Spinal cord (tissue), 10 donors: ENCODE measurements at places on chromosomes 11 and 22.

GRCh38 chr22:42902875-42903510 is 45.9 kb upstream of the ARFGAP3 start:
- DNase-seq, result no peak

DNA sequence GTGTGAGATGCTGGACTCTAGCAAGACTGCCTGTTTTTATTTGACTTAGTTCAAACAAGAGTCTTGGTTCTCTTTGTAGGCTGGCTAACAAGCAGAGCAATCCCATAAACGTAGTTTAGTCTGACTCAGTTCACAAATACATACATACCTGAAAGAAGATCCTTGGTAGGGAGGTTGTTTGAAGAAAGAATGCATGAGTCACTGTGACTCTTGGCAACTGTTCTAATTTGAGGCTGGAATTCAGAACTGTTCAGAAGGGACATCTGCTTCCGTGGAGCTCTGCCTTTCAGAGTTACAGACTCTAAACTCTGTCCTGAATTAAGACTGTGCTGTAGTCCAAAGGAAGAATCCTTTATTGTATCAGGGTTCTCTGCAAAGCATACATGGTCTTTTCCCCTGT is 32.2 kb downstream of the C2CD3 start:
- peak; percentile 20 for DNase-seq

DNA sequence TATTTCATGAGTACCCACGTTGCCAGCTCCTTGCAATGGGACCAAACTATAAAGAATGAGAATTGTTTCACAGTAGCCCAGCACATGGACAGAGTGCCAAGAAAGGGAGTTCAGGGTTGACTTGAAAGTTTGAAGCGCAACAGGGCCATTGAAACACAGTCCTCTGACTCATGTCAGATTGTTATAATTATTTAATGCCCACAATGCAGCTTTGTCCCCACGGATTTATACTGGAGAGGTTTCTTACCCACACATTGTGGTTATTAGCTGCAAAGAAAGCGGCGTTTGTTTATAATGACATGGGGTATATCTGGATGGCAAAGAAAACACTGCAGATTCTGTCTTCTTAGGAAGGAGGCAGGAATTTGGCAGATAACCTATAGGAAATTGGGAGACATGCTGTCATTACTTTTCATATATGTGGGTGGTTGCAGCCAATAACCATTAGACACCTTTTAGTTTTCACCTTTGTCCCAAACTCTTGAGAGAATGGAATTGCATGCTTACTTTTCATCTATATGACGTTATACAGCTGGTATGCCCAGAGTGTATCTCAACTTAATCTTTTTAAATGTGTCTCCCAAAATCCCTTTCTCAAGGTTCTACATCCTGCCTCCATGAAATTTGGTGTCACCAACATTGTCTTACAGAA is 143.6 kb downstream of the TEAD1 start:
- DNase-seq, result no peak

- DNase-seq, result no peak
Measured at GRCh38 chr22:49664891-49665290, 162.8 kb downstream of the BRD1 start.

DNA sequence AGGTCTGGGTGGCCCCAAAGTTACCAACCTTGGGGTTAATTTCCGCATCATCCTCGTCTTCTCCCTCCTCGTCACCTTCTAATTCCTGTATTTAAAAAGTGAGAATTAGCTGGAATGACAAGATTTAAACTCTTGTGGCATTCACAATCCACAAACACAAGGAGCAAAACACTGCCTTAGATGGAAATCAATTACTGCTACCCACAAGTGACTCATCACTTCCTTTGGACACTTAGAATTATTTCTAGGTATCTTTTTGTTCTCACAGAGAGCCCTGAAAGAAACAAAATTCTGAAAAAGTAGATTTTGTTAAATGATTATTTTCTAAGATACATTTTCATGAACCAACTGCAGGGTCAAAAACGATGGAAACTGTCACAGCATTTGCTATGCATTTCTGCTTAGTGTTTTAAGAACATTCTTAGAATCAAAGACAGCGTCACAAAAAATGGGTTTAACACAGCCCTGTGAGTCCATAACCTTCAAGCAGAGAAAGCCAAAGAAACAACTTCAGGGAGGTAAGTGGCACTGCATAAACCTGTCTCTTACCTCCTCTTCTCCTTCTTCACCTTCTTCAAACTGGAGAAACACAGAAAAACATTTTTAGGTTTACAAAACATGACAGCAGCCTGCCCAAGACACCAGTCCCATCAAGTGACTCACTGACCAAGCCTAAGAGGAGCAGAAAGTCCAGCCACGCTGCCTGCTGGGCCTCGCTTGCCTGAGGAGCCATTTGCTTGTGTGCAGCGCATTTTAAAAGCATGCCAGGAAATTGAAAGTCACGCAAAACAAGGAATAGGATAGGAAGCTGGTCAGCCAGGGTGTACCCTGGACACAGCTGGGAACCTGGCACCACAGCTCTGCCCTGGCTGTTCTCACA is 22.3 kb upstream of the PHLDA2 start:
- DNase-seq, result no peak

DNA sequence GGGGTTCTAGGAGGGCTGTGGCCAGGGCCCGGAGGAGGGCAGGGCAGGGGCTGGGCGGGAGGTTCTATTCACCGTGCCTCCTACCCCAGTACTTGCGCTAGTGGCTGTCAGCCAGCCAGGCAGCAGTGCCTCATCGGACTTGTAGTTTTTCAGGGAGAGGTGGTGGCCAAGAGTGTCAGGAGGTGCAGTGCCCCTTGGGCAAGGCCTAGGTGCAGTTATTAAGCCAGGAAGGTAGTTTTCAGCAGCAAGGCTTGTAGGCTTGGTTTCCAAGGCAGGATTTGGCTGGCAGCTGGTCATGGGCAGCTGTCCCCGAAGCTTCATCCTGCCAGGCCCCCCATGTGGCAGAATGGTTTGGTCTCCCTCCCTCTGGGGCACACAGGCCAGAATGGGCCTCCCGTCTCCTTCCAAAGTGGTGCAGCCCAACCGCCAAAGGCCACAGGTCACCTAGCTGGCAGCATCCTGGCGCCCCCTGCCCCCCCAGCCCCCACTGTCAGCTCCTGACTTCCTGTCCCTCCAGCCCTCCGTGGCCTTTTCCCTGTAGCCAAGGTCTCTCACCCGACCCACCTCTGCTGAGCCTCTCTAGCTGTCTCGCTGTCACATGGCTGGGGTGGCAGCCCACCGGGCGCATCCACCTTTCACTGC is 8.5 kb downstream of the CCDC88B start:
- DNase-seq, result no peak

DNA sequence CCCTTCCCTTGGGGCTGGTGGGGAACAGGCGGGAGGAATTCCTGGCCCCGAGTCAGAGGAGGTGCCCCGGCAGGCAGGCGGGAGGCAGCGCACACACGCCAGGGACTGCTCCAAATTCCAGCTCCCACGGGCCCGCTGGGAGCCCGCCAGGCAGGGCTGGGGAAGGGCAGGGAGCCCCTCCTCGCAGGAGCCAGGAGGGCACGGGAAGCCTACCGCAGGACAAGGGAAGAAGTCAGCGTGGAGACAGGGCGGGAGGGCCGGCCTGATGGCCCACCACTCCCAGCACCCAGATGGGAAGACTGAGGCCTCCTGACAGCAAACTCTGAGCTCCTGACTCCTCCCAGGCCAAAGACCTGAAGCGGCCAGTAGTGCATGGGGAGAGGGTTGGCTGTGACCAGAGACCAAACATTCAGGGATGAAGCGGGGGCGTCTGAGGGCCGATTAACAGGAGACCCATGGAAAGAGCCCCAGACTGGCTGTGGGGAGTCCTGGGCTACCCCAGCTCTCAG is 22.4 kb downstream of the RPL3 start:
- DNase-seq, result no peak

DNA sequence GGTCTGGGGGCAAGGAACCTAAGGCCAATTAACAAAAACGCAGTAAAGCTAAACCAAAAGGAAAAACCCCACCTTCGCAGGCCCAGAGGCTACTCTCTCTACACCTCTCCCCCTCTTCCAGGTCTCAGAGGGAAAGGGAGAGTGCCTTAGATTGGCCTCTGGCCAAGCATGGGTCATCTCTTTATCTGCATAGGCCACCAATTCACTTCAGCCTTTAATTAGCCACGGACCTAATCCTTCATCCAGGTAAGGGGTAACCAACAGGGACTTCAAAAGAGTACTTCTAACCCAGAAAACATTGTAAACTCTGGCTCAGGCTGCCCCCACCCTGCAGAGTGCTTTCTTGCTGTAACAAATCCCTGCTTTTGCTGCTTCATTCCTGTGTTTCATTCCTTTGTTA is 9.4 kb downstream of the VSTM5 start:
- DNase-seq, result no peak

DNA sequence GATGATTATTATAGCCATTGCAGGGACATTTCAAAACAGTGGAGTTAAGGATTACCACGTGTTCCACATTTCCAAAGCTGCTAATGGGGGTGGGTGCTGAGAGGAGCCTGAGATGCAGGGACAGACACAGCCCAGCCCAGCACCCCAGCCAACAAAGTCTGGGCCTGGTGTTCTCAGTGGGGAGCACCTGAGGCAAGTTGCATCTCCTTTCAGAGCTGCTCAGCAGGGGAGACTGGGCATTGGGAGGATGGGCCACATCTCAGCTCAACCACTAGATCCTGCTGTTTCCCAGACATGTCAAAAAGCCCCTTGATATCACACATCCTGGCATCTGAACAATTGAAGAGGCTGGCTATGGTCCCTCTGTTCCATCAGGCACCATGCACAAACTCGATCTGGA is 458.0 kb upstream of the KIRREL3 start:
- no peak for DNase-seq
